ENCODE measurements at places on chromosomes 1 and 21.

DNA sequence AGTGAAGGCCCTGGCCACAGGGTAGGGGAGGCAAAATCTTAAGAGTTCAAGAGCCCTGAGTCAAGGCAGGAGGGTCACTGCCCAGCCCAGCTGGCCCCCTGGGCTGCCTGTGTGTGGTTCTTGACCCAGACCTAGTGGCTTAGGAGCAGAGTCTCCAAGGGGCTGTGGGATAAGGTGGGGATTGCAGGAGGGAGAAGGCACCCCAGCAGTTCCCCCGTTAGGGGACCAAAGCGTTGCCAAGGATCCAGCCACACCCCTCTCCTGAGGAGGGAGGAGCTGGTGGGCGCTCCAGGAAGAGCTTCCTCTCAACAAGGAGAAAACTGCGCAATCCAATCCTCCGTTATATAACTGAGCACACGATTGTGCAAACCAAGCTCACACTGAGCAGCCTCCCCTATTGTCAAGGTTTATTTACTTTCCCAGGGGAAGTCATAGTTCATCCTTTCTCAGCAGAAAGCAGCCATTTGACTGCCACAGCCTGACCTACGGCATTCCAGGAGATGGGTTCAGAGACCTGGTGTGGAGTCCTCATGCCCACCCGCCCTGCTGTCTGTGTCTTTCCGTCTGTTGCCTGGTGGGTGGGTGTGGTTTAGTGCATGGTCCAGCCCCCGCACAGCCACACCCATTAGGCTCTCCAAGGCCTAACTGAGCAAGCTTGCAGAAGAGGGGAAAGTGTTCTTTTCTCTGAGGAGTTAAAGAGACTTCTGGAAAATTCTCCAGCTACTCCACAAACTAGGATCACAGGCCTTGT is 3.5 kb downstream of the EPHX1 start:
- peak; percentile 48 for DNase-seq

- peak; percentile 84 for DNase-seq
Measured at GRCh38 chr1:42922687-42923366, 35.8 kb downstream of the SLC2A1 start.

GRCh38 chr1:202713110-202713509 is 2.9 kb upstream of the SYT2 start:
- no peak for DNase-seq

DNA sequence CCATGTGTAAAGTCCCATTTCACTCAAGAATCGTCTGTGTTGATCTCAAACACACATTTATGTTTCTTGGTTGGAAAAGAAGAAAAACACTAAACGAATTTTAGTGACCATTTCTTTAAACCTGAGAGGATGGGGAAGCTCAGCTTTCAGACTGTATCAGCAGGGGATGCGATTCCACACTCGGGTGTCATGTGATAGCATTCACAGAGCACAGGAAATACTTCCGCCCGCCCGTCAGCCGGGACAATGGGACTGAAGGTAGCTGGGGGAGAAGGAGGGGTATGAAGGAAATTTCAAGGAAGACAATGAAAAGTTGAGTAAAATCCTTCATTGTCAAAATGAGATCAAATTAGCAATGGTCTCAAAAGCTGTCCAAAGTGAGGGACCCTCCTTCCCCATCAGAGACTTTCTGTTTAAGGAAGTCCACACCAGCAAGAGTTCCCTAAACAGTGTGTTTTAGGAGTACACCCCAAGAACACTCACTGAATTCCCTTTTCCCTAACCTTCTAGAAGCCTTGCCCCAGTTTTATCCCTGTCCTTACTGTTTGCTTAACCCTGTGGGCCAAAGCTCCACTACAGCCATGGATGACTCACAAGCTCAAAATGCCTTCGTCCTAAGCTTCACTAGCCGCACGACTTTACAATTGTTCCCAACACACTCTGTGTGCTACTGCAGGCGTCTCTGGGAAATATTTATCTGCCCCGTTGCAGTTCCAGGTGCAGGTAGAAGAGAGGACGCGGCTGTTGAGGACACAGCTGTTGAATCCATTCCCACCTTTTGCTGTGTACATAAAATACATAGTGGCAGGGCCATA is 51.4 kb upstream of the SIM2 start:
- no peak for DNase-seq

DNA sequence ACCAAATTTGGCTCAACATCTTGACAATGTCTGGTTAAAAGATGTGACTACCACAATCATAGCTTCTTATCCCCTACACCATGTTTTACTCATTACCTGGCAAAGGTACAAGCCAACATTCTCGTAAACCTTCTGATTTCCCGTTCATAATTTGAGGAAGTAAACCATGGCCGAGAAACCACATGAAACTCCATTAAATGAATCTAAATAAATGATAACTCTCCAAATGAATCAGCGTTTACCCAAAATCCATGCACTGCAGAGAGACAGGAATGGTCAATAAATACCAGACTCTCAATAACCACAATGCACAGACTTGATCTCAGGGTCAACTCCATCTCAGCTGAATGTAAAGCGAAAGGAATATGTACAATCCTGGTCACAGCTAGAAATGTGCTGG is 125.2 kb downstream of the TYW3 start:
- no peak for DNase-seq

DNA sequence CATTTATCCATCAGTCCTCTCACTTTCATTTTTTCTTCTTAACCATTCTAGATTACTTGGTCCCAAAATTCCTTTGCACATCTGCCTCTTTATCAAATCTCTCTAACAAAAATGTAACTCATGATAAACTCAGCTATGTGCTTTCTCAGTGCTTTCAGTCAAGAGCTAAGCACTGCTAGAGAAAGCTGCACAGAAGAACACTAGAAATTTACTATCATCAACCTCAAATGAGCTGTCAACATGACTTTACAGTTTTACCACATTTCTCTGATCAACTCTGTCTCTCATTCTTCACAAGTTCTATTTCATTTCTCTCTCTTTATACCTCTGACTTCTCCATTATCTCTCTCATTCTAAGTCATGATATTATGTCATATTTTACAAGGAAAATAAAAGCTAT is 54.2 kb upstream of the PRKACB start:
- DNase-seq, result no peak

DNA sequence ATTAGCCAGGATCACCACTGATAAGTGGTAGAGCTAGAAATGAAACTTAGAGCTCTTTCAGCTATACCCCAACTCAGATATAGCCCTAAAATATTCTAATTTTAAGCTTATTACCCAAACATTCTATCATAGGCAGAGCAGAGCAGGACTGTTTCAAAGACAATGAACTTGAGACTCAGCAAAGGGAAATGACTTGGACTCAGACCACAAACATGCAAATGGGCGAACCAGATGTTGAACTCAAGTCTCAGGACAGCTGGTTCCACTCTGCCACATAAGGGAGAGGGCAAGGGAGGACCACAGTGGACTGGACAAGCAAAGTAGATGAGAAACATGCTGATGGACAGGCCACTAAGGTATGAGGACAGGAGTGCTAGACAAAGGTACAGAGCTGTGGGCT is 315.3 kb downstream of the OMA1 start:
- no peak for DNase-seq

- peak; percentile 18 for DNase-seq
Measured at GRCh38 chr1:190320952-190321351, 156.7 kb downstream of the BRINP3 start.

DNA sequence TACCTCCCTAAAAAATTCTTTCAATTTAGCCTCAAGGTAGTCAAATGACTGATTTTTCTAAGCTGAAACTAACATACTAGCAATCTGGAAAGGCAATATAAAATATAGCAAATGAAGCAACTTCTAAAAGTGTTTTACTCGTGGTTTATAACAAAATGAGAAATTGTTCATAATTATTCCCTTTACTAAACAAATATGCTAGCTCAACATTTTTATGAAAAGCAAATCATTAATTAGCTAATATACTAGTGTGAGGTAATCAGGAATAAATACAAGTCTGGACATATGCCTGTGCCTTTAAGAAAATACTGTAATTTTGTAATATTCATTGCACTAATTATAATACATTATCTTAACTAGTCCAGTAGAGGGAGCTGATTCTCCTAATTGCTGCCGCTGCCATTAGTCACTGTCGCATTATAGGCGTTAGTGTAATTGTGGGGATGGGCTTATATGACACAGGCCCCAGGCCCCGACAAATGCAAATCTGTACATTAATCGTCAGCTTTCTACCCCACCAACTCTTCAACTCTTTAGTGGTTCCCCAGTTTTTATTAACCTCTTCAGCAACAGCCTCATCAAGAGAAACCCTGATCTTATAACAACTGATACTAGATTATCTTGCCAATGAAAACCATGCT is 160.9 kb downstream of the GABPA start:
- peak; percentile 72 for DNase-seq

GRCh38 chr1:187987236-187987776 is 1158.6 kb downstream of the PLA2G4A start:
- no peak for DNase-seq

DNA sequence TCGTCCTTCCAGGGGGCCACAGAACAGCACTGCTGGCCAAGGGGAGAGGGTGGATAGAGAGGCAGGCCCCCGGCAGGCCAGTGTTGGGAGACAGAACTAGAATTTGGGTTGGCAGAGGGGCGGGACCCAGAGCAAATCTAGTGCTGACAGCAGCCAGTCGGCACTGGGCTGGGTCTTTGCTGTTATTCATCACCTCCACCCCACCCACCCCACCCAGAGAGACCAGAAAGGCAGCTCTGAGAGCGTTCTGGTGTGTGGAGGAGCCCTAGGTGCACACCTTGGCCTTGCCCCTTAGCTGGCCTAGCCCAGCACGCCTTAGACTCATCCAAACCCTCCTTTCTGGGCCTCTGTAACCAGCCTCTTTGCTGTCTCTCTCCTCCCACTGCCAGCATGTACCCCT is 6.4 kb upstream of the PKP1 start:
- DNase-seq, result no peak

DNA sequence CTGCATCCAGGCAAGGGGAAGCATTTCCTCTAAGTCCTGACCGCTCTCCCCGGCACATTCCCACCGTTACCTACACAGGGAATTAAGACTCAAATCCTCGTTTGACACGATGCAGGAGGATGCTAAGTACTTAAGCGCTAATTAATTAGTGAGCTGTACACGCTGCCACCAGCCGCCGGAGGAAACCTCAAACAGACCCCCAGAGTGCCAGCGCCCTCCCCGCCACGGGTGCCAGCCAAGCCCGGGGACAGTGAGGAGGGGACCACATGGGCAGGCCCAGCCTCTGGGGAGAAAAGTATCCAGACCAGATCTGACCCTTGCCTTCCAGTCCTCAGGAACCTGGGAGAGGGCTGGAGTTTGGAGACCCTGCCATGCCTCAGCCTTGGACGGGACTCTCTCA is 17.4 kb upstream of the CASZ1 start:
- no peak for DNase-seq

DNA sequence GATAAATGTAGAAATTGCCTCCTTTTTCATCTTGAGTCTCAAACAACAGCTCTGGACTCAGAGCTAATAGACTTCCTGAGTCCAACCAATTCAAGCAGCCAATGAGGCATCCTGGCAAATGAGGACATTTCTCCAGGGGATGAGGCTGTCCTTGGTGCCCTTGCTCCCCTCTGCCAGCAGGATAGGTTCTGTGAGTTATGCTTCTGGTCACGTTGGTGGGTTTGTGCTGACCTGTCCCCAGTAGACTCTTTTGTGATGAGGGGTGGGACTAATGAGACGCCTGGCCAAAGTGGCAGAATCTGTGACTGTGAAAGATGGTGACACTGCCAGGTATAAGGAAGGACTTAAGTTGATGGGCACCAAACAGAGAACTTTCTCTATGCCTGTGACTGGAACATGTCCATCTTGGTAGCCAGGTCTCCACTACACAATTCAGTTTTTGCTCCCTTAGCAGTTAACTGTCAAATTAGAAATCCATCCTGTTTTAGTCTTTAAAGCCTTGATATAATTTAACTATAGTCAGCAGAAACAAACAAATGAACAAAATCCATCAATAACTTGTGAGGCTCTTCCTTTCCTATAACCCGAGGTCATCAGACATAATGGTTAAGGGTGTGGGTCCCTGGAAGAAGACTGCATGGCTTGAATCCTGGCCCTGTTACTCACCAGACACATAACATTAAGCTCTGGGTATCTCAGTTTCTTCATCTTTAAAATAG is 35.7 kb upstream of the THEM4 start:
- no peak for DNase-seq

- peak; percentile 57 for DNase-seq
Measured at GRCh38 chr1:169115891-169116585, 9.5 kb downstream of the ATP1B1 start.

- no peak for DNase-seq
Measured at GRCh38 chr1:151980287-151981177, 13.1 kb downstream of the S100A10 start.

Measured in Ammon's horn (tissue), 1 donor.